ENCODE measurements at places on chromosomes 11 and 22.

DNA sequence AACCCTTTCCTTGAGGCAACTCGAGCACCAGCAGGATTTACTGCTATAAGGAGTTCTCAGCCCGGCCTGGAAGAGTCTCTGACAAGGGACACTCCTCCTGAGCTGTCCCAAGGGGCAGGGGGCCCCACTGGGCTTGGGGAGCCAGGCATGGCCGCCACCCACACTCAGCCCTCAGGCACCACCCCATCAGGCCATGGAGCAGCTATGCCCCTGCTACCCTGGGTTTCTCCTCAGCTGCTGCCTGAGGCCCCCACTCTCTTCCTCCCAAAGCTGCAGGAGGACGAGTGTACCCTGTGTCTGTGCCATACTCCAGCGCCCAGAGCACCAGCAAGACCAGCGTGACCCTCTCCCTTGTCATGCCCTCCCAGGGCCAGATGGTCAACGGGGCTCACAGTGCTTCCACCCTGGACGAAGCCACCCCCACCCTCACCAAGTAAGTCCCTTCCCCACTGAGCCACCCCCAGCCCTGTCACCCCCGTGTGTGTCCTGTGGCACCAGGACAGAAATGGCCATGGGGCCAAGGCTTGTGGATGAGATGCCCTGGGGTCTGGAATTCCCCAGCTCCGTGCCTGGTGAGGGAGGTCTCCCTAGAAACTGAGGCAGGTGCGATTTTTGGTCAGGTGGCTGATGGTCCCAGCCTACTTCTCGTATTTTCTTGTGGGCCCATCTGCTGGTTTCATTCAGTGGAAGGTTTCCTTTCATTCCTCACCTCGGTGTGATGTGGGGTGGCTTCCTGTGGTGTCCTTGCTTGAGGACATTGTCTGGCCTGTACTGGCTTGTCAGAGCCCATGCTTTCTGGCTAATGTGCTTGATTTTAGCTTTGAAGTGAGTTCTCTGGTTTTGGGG lies 28.4 kb downstream of the TAB1 start:
- no peak for DNase-seq

GRCh38 chr11:45089251-45089650 lies 57.2 kb upstream of the PRDM11 start:
- DNase-seq = no peak

DNA sequence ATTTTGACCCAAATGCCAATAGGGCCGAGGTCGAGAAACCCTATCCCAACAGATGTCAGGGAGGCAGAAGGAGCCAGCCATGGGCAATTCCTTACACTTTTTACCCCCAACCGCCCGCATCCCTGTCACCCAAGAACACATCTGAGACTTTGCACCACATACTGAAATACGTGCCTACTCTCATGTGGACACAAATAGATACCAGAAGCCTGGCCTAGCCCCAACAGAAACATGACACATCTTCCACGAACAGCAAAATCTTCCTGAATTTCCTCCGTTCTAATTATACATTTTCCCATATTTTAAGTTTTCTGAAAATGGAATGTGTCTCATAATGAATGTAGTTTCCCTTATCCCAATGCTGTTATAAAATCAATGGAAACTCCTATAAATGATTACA lies 64.7 kb downstream of the SLC1A2 start:
- DNase-seq = no peak

GRCh38 chr11:790721-791564 lies 1.1 kb upstream of the CEND1 start:
- no peak for DNase-seq

DNA sequence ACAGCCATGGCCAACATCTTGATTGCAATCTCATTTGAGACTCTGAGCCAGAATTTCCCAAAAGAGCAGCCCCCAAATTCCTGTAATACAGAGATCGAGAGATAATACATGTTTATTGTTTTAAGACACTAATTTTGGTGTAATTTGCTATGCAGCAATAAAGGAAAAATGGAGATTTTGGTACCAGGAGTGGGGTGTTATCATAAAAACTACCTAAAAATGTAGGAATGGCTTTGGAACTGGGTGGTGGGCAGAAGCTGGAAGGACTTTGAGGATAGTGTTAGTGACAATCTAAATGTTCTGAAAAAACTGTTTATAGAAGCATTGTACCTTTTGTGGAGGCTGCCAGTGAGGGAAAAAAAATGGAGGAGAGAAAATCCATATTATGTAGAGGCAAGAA lies 32.4 kb downstream of the C11orf96 start:
- DNase-seq = no peak

- DNase-seq = no peak
Observed at GRCh38 chr11:43573233-43573632, 107.3 kb upstream of the HSD17B12 start.
